ENCODE measurements at places on chromosomes 1 and 21.

GRCh38 chr1:27284425-27285273 lies 37.3 kb upstream of the TMEM222 start:
- peak; percentile 28 for DNase-seq

- no peak for DNase-seq
Measured at GRCh38 chr1:241770115-241770514, 77.9 kb upstream of the EXO1 start.

DNA sequence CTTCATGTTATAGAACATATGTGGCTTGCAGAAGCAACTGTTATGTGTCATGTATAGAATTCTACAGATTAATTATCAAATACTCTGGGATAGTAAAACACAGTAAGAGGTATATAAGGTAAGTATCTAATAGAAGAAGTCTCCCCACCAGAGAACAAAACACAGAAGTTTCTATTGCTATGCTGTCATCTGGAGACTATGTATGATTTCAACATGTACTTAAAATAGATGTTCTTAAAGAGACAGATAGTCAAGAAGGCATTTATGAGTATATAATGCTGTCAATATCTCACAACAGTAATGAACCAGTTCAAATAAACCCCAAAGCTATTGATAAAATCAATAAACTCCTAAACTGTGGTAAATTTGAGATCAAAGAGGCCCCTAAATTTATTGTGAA lies 8.1 kb upstream of the ADCY10 start:
- DNase-seq = no peak

DNA sequence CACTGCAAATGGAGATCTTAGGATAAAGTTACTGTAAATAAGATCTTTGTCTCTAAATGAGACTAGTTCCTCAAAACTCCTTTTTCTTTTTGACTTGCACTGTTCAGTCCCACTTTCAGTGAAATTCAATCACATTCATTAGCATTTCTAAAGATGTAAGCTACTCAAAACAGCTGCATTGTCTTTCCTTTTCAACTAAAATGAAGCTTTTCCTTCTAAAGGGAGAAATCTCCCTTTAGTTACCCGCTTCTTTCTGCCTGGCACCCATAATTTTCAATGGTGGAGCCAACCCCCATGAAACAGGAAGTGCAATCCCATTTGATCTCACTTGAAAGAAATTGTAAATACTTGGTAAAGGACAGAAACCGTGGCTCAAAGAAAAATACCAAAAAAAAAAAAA lies 387.4 kb upstream of the PKN2 start:
- DNase-seq = no peak
